Right renal pelvis (tissue), 4 donors: ENCODE measurements at places on chromosomes 3 and 15. TPM values are rescaled to one million over a fixed set of nuclear protein-coding genes. Genes with fewer than 3 reads are reported as not detected.

The HDC gene
- 0.48 TPM for polyA plus RNA-seq

DNA sequence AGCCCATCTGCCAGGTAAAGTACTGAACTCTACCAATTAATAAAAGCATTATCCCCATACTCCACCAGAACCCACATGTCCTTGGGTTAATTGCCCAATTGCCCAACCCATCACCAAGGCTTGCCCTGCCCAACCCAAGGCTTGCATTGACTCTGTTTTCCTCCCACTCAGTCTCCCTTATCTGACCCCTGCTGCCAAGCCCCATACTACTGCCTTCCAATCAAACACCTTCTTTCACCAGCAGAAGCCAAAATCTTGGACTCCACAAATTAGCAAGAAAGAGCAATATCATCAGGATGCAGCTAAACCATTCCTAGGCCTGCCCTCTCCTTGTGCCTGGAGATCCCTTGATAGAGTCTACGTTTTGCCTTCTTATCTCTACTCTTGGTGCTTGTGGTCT lies 602.9 kb downstream of the NTRK3 start:
- DNase-seq: no peak

GRCh38 chr3:124927574-124928045 lies 6.9 kb downstream of the MUC13 start:
- no peak for DNase-seq

GRCh38 chr3:57464011-57464410 lies 80.1 kb downstream of the DNAH12 start:
- no peak for DNase-seq

DNA sequence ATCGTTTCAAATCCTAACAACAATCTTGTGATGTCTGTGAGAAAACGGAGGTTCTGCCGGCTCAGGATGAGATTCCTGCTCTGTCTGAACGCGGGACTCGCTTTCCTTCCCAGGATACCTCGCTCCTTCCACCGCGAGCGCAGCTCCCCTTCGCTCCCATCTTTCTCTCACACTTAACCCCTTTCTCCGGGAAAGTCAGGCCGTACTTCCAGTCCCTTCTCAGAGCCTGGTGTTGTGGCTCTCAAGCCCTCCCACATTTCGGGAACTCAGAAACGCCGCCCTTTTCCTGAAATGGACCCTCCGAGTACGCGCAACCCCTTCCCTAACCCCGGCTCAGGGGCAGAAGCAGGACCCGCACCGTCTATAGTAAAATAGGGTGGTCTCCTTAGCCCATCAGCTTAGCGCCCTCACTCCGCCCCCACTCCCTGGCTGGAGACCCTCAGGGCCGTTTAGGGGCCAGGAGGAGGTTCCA lies 378 bp upstream of the FEM1B start:
- peak; percentile 63 for DNase-seq

- no peak for DNase-seq
Observed at GRCh38 chr15:61685534-61685933, 374.7 kb downstream of the VPS13C start.

DNA sequence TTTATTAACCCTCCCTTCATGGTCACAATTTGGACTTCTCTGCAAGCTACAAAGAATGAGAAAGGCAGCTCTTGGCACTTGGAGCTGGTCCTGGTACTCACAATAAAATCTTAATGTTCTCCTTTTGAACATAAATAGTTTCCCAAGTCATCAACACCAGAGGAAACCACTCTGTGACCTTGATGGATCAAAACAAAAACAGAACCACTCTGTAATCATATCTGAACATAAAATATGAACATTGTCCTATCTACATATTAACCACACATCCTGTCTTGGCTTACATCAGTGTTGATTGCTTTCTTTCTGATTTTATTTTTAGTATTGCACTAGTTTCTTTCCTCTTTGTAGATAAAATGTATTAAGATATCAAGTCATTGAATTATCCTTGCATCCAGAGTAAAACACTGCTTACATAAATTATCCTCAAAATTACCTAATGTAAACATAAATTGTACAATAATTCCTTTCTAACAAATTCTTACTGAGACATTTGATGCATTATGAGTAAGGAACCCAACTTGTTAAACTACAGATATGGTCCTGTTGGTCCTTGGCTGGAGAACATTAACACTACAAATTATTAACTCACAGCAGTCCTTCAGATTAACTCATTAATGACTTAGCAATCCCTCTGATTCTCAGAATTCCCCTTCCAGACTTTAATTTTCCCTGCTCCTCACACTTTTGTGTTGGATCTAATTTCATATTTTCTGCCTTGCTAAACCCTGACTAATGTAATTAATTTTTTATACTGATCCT lies 860.5 kb downstream of the DIPK2A start:
- DNase-seq: no peak

The SST gene
- polyA plus RNA-seq: 6.0 TPM

DNA sequence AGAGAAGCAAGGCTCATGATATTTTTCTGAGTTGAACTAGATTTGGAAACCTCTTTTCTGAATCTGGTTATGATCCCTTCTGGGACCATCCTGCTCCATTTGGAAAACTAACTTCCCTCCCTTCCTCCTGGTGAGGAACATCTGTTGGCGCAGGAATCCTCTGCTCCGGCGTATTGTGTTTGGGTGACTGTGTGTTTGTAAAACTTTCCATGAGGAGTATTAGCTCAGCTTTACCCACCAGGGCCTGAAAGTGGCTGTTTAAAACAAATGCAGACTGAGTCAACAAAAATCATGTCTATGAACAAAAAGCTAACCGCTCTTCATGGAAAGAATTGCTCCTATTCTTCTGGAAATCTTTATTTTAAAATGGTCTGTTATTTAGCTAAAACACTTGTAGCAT lies 17.7 kb downstream of the STARD9 start:
- DNase-seq: no peak

- no peak for DNase-seq
Observed at GRCh38 chr3:116263842-116264545, 181.3 kb downstream of the LSAMP start.

DNA sequence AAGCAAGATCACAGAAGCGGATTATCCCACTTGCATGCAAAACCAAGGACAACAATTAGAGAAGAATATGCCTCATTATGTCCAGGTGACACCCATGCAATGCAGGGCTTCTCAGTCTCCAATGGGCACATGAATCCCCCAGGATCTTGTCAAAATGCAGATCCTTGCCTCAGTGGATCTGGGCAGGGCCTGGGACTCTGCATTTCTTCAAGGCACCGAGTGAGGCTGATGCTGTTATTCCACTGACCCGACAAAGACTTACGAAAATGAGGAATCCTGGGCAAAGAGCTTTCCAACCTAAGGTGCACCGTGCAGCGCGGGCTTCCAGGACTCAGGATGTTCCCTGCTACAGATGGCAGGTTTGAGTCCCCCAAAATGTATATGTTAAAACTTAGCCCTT lies 99.2 kb downstream of the ATP10A start:
- DNase-seq: no peak

GRCh38 chr15:96893159-96893906 lies 562.8 kb downstream of the NR2F2 start:
- peak; percentile 25 for DNase-seq

The FSIP1 gene
- polyA plus RNA-seq: 2.8 TPM

- DNase-seq: no peak
Observed at GRCh38 chr3:46380471-46381221, 9.9 kb downstream of the CCR5 start.

The CFAP44 gene
- 15.9 TPM for polyA plus RNA-seq

The FOXL2 gene
- not detected for polyA plus RNA-seq

The FBXL22 gene
- polyA plus RNA-seq: 1.7 TPM

- DNase-seq: no peak
Observed at GRCh38 chr3:144458283-144458682, 486.7 kb downstream of the DIPK2A start.

The ISLR2 gene
- 1.5 TPM for polyA plus RNA-seq

The ASB14 gene
- 0.51 TPM for polyA plus RNA-seq

DNA sequence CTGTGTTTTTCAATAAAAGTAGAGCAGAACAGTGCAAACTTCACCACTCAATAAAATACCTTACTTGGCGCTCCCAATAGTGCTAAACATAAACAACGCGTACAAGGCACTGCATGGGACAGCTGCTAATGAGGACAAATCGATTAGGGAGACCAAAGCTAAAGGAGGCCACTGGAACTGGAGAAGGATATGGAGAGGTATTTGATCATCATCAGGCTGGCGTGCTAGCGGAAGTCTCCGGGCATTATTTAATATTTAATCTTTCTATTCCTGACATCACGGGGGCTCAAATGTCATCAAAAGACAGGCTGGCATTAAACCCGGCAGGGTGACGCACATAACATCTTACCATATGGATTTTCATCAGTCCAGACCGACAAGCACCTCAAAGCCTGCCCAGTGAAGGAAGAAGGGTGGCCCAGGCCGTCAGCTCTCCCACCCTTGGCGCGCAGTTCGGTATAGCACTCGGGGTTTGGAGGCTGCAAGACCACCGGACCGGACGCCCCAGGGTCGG lies 604 bp downstream of the CCPG1 start:
- DNase-seq: no peak

DNA sequence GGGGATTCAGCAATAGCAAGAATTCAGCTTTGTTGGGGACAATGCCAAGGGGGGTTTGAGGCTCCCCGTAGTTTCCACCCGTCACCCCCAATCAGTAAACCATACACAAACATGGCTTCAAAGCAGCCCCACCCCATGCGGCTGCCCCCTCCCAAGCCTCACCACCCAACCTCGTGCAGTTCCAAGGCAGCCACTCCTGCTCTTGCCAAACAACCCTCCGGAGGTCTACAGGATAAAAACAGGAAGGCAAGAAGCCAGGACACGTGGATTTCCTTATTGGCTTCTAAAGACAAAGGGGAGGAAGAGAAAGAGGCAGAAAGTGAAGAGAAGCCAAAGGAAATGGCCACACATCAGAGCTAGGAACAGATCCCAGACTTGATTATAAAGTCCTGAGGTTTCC lies 121.1 kb downstream of the SHQ1 start:
- DNase-seq: no peak

The CNTN6 gene
- polyA plus RNA-seq: 2.0 TPM

- DNase-seq: peak; percentile 51
Observed at GRCh38 chr15:99703603-99704443, 29.4 kb downstream of the LYSMD4 start.

The PLS1 gene
- polyA plus RNA-seq: 30.6 TPM

DNA sequence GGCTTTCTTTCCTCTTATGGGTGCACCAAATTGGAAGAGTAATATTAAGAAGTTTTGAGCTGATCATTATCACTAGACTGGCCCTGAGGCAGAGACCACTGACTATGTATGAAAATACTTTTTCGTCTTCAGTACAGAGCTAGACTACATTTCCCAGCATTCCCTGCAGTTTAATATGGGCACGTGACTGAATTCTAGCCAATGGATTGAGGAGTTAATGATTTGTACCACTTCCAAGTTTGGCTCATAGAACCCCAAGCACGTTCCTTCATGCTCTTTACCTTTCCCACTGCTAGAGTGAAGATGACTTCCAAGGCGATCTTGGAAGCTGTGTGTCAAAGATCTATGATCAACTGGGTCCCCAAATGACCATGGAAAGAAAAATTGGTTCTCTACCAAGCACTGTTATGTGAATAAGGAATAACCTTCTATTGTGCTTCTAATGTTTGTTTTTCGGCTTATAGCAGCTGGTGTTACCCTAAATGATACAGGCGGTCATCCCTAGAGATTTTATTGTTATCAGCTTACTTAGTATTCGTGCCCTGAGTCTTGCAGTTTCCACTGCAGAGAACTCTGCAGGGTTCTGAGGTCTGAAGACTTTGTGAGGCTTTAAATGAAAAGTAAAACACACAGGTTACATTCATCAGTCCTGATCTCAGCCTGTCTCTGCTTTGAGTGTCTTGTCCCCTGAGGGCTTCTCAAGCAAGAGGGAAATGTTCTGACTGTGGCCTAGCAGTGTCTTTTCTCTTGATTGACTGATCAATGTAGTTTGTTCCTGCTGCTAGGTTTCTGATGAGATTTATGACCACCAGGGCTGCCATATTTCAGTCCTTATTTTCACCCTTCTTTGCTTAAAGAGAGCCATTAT lies 486.8 kb downstream of the PDCD6IP start:
- no peak for DNase-seq

The EPHA3 gene
- 5.6 TPM for polyA plus RNA-seq

DNA sequence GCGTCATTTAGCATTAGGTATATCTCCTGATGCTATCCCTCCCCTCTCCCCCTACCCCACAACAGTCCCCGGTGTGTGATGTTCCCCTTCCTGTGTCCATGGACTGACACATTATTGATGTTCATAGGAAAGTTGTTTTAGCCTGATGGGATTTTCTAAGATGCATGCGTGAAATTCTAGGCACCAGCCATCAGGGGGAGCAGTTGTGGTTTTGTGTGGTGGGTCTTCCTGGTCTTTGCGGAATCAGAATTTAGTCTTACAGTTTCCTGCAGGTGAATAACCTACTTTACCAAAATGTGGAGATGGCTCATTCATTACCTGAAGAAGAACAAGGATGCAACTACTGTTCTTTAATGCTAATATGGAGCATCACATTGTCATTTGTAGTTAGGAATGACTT lies 455.0 kb upstream of the THBS1 start:
- no peak for DNase-seq

DNA sequence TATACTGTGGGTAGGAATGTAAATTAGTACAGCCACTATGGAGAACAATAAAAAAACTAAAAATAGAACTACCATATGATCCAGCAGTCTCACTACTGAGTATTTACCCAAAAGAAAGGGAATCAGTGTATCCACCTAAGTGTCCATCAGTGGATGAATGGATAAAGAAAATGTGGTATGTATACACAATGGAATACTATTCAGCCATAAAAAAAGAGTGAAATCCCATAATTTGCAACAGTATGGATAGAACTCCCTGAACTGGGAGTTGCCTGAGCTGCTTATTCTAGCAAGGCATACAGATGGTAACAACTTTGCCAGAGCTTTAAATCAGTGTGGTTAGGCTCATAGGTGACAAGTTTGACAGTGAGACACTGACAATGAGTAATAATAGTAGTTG lies 16.1 kb upstream of the APH1B start:
- DNase-seq: no peak

GRCh38 chr3:182078929-182079328 lies 367.2 kb downstream of the SOX2 start:
- no peak for DNase-seq

The CRABP1 gene
- polyA plus RNA-seq: 72.9 TPM

DNA sequence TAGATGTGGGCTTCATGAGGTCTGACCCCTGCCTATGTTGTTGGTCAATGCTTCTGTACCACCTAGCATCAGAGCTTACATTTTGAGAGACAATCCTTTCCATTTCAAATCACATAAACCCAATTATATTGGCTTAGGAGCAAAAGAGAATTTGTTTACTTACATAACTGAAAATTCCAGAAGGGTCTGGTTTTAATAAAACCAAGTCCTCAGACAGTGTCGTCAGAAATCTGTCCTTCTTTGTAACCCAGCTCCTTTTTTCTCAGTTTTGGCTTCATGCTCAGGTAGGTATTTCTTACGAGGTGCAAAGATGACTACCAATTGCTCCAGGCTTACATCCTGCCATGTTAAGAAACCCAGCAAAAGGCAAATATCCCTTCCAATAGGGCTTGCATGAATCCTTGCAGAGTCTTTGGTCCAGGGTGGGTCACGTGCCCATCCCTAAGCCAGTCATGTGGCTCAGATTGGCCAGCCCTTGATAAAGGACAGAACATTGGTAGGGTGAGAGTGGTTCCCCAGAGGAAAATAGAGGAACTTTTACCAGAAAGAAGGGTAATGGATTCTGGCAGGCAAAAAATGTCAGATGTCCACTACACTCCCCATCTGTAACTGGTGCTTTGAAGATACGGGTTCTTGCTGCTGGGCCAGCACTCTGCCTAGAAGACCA lies 50.2 kb upstream of the VILL start:
- no peak for DNase-seq
